ENCODE measurements at places on chromosomes 4 and X.

DNA sequence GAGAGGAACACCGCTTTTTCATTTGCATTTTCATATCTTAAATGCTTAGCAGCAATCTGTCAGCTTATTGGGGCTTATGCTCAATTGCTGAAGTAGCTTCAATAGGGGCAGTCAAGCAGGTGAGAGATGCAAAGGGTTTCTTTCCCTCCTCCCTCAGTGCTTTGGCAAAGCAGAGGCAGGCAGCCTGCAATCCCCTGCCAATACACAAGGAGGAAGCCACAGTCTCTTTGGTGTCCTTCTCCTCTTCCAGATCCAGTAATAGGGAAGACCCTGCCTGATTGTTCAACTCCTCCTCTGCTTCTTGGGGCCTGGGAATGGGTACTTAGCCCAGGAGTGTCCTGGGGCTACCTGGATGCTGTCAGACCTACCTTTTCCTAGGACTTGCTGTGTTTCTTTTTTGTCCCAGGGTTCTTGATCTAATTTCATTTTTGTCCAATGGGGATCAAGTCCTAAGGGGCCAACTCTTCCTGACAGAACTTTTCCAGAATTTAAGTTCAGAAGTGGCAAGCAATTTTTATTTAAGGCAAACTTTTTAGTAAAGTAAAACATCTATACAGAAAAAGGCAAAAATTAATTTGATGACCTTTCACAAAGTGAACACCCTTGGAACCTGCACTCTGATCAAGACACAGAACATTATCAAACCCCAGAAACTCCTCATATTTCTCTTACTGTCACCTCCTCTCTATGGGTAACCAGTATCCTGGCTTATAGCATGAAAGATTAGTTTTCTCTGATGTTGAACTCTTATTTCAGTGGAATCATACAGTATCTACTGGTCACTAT is 260.3 kb downstream of the PPP3CA start:
- DNase-seq: no peak

DNA sequence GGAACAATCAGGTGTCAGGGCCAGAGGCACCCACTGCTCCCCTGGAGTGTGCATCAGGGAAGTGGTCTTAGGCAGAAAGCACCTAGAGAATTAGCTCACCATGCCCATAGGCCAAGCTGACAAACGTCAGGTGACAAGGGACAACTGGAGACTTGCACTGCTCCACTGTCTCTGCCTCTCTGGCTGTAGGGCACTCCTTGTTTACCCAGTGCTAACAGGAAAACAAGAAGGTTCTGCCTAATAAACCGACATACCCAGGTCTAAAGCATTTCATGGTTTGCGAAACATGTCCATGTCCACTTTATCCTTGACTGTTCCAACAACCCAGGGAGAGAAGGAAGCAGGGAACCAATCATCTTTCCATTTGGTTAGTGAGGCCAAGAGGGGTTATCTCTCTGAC is 92.5 kb upstream of the MAMLD1 start:
- no peak for DNase-seq

- no peak for DNase-seq
These were observed 34.6 kb upstream of the SMS start for GRCh38 chrX:21905953-21906352.

DNA sequence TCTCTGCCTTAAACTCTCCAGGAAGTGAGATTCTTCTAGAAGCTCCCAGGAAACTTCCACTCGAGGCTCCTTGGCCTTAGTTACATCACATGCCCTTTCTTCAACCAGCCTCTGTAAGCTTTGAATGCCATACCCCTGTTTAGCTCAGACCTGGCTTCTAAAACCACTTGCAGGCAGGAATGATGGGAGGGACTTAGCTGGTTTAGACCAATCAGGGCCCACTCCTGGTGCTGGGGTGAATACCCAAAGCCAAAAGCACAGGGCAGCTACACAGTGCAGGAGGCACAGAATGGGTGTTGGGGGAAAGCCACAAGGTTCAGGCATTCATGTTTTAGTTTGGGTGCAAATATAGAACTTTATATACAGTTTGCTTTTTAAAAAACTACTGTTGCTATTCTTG is 296.2 kb downstream of the FRMPD4 start:
- DNase-seq: no peak

DNA sequence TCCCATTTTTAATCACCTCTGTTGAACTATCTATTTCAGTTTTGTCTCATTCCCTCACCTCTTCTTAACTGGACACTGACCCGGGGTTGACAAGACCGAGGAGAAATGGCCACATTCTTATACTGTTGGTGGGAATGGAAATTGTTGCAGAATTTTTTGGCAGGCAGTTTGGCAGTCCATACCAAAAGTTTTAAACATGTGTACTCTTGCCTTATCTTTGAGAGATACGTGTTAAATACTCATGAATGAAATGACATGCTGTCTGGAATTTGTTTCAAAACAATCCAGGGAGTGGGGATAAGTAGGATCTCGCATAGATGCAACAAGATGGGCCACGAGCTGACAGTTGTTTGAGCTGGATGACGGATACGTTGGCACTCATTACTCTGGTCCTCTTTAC is 12.1 kb downstream of the FGFBP1 start:
- no peak for DNase-seq

GRCh38 chr4:78476108-78476704 is 75.4 kb upstream of the ANXA3 start:
- DNase-seq: no peak

GRCh38 chr4:113878668-113879067 is 100.8 kb downstream of the ARSJ start:
- DNase-seq: no peak

DNA sequence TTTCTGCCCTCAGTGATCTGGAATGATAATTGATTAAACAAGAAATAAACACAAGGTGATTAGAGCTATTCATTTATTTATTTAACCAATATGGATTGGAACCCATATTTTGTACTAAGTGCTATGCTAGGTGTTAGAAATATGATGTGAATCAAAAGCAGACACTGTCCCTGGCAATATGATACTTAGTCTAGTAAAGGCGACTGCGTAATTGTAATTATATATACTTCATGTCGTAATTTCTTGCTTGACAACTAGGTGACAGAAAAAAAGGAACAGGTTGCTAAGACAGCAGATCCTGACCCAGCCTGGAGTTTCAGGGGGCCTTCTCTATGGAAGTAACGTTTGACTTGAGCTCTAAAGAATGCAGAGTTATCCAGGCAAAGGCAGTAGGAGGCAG is 236.5 kb upstream of the F9 start:
- no peak for DNase-seq

GRCh38 chr4:98352940-98353339 is 91.8 kb downstream of the RAP1GDS1 start:
- no peak for DNase-seq

DNA sequence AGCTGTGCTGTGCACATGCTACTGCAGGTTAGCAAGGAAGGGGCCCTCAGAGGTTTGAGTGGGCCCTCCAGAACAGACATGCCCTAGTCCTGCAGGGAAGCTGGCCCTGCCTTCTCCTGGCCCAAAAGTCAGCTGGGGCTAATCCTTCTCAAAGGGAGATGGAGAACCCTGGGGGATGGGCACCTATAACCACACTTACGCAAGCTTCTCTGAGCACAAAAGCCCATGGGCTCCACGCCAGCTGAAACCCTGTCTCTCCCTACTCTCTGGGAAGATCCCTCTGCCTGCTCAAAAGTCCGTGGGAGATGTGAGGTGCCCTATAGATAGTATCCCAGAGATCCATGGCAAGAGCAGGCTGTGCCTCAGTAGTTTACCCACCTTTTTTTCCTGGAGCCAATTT is 58.9 kb upstream of the DKK2 start:
- no peak for DNase-seq

DNA sequence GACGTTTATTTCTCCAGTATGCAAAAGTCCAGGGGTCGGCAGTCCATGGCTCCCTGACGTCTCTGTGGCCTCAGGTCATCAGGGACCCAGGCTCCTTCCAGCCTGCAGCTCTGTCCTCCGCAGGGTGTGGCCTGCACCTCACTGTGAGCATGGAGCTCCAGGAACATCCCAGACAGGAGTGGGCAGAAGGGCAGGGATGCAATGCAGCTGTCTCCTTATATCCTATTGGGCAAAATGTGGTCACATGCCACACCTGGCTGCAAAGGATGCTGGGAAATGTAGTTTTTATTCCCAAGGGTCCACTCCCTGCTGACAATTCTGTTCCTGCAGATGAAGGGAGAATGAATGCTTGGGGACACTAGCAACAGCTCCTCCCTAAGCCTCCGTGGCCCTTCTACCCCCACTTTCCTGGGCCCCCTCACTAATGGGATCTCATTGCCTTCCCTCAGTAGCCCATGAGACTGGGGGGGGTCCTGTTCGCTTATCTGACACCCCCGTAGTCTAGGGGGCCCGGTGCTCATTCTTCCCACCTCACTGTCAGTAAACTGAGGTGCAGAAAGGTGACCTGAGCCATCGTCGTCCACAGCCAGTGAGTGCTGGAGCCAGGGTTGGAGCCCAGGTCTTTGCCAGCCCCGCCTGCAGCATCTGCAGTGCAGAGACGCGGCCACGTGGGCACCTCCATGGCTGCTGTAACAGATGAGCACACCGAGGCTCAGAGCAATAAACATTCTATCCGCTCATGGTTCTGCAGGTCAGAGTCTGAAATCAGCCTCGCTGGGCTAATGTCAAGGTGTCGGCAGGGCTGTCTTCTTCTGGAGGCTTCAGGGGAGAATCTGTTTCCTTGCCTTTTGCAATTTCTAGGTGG is 5.9 kb upstream of the GRPEL1 start:
- DNase-seq: peak; percentile 46

- no peak for DNase-seq
These were observed 18.0 kb downstream of the OPHN1 start for GRCh38 chrX:68415316-68415715.

DNA sequence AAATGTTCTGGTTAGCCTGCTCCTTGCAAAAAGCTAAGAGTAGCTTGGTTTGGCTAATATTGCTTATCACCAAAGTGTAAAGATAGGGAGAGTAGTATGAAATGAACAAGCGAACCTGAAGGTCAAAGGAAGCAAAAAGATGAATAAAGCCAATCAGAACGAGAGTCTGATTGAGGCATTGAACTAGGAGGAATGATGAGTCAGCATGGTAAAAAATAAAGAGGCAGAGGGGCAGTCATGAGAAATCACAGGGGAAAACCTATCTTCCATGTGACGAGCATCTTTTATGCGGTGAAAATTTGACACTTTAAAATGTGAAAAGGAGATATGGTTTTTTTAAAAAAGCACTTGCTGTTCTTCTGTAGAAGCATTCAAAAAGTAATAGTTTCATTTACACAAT is 533.7 kb downstream of the SPOCK3 start:
- no peak for DNase-seq

- DNase-seq: no peak
These were observed 48.8 kb upstream of the CCSER1 start for GRCh38 chr4:90078440-90078839.

DNA sequence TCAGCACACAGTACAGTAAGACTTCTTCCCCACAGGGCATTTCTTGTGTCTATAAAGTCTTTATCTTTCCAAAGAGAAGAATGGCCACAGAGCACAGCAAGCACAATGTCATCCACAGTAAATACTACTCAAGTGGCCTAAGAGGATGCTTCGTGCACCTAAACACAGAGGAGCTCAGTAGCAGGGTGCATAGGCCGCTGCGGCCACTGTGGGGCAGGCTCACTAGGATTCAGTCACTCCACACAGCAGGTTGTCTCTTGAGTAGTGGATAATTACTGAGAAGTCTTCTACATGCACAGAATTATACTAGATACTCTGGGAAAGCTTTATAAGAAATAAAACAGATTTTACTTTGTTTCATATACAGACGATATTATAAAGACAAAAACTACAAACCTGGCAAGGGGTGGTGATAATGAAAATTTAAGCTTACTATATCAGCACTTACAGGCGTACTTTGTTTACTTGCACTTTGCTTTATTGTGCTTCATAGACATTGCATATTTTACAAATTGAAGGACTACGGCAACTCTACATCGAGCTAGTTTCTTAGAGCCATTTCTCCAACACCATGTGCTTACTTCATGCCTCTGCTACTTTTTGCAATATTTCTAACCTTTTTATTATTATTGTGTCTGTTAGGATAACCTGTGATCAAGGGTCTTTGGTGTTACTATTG is 78.5 kb downstream of the PRDM5 start:
- DNase-seq: no peak

- DNase-seq: no peak
These were observed 6.3 kb downstream of the MAGED1 start for GRCh38 chrX:51899741-51900140.

GRCh38 chr4:38324861-38325628 is 339.0 kb upstream of the KLF3 start:
- no peak for DNase-seq

DNA sequence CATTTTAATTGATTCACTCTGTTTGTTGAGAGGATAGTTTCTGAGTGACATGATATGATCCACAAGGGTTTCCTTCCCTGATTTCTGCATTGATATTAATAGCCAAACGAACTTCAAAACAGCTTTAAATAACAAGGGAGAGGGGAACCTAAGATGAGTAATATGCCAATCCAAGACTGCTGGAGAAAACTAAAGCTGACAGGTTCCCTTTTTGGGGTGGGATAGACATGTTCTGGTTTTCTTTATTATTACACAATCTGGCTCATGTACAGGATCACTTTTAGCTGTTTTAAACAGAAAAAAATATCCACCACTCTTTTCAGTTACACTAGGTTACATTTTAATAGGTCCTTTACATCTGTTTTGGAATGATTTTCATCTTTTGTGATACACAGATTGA is 182.2 kb downstream of the AR start:
- DNase-seq: peak; percentile 18

GRCh38 chr4:23685471-23685870 is 204.4 kb downstream of the PPARGC1A start:
- no peak for DNase-seq

DNA sequence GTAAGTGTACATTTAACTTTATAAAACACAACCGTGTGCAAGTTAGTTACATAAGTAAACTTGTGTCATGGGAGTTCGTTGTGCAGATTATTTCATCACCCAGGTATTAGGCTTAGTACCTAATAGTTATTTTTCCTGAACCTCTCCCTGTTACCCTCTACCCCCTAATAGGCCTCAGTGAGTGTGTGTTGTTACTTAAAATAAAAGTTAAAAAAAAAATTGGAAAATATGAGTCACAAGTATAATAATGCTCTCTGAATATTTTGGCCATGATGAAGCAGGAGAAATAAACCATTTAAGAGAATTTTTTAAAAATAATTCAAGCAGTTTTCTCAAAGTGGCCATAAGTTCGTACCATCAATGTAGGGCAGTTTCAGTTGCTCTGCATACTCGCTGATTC is 105.1 kb upstream of the GRID2 start:
- DNase-seq: no peak

DNA sequence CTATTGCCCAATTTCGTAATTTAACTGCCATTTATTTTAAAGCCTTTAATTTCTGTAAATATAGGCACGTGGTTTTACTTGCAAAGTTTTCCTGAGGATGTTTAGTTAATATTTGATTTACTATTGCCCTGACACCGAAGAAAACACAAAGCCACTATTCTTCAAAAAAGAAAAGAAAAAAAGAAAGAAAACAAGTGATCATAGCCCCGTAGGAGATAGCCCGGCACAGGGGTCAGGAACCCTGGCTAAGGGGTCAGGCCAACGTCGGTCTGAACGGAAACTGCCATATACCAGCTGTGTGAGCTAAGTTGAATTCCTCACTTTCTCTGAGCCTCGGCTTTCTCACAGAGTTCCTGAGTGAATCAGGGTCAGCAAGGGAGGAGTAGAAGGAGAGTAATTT is 17.7 kb upstream of the LAMP2 start:
- DNase-seq: no peak
